B cell (primary cell): ENCODE measurements at places on chromosomes 7 and 10. TPM values are rescaled to one million over a fixed set of nuclear protein-coding genes. Genes with fewer than 3 reads are reported as not detected.

DNA sequence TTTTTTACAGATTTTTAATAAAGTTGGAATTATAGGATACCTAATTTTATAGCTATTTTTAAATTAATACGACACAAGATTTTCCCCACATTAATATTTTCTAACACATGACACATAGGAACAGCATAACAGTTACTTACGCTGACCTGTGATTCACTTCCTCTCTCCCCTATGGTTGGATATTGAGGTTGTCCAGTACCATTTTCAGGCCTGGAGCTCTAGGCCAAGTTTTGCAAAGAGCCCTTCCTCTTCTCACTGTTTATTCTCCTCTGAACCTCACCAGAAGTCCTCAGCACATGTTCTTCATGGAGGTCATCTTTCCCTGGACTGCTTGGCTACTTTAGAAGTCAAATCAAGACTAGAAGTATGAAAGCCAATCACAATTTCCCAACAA is 28.2 kb downstream of the LYZL1 start:
- no peak for DNase-seq

GRCh38 chr7:116512520-116513188 is 12.2 kb upstream of the CAV1 start:
- no peak for DNase-seq

DNA sequence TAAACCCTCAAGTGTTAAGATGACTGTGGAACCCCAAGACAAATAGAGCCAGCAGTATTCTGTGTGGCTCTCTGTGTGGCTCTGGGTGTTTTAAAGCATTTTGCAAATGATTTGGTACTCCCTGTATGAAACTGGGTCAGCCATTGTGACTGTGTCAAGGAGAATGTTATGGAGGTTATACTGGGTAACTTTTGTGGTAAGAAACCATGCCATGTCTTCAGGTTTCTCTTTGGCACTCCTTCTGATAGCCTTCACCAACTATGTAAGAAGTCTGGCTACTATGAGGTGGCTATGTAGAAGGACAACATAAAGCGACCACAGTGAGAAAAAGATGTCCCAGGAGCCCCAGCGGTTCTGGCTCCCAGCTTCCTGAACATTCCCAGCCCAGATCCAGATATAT is 226.6 kb upstream of the RHOBTB1 start:
- no peak for DNase-seq

DNA sequence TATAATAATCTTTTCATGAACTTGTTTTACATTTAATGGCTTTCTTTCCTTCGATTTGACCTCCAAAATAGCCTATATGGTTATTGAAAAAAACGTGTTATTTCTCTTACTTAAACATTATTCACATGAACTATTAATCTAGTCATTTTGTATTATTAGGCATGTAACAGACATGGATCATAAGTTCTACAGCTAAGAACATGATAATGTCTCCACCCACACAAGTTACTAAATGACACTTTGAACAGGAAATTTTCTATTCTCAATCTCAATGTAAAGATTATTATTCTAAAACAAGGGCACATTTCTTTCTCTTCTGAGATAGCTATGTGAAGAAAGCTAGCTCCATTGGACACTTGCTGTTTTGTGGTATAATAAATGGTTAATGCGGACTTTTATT is 10.0 kb downstream of the LAMB4 start:
- no peak for DNase-seq

GRCh38 chr10:42428534-42428933 is 209.8 kb downstream of the ZNF33B start:
- no peak for DNase-seq

DNA sequence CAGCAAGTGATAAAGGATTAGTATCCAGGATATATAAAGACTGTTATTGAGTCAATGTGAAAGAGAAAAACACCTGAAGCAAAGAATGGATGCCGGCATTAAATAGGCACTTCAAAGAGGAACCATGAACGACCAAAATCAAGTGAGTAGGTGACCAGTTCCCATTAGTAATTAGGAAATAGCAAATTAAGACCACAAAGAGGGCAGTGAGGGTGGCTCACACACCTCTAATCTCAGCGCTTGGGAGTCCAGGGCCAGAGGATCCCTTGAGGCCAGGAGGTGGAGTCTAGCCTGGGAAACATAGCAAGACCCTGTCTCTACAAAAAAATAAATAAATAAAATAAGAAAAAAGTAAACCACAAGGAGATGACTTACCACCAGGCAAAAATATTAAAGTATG is 1.5 kb upstream of the ANTXRL start:
- peak; percentile 24 for DNase-seq

DNA sequence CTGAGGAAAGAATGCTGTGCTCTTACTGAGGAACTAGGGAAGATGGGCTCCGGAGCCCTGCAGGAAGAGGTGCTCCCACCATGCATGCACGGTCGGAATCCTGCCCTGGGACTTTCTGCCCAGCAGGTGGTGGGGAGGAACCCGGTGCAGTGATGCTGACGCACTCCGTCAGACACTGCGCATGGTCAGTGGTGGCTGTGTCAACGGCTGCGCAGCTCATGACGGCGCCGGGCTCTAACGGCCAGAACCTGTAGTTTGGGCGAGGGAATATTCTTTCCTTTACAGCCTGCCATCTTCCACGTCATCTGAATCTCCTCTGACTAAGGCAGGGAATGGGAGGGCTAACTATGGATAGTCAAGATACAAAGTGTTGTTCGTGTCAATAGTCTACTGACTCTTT is 189.2 kb upstream of the MGMT start:
- DNase-seq, result no peak

DNA sequence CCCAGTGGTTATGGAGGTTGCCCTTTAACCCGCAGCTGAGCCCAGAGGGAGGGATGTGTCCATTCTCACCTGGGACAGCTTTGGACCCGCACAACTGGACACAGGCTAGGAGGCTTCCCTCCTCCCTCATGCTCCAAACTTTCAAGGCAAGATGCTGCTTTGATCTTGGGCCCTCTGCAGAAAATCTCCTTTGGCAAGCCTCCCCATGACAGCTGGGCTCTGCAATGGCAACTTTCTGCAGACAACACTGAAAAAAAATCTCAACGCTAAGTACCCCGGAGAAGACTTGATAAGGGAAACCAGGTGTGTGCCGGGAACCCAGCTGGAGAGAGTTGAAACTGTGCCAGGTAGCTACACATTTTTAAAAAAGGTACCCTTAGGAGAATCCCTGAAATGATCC is 610.1 kb downstream of the LRMDA start:
- no peak for DNase-seq

- no peak for DNase-seq
Measured at GRCh38 chr10:25176421-25176968, 1.7 kb downstream of the GPR158 start.

- no peak for DNase-seq
Measured at GRCh38 chr7:126658684-126659083, 594.1 kb downstream of the GRM8 start.

DNA sequence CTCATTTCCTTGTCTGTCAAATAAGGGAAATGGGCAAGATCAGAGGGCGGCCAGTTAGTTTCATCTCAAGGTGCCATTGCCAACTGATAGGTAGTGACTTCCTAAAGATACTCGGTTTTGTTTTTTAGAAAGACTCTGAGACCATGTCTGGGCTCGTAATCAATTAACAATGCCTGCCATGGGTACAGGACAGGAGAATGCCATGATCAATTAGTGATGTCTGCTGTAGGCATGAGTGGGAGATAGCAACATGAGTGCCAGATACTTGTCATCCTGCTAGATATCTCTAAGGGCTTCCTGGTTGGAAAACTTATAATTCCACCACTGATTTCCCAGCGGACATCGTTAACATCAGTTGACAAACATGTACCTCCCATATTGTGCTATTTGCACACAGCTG is 64.8 kb downstream of the SH3PXD2A start:
- no peak for DNase-seq

- DNase-seq, result no peak
Measured at GRCh38 chr7:94507962-94508361, 1.6 kb upstream of the CASD1 start.

EIF5AL1 gene
- 0.56 and 0.76 TPM in 2 replicates for total RNA-seq

ZNF12 gene
- total RNA-seq, result 41.3 and 48.8 TPM in 2 replicates

PLAC9 gene
- not detected in 2 replicates for total RNA-seq

CCDC136 gene
- total RNA-seq, result 12.4 and 13.9 TPM in 2 replicates

HABP2 gene
- 0.10 TPM in 1 of 2 replicates, not detected in the other for total RNA-seq

HOXA4 gene
- 0.24 TPM in 1 of 2 replicates, not detected in the other for total RNA-seq
